Progenitor cell of endocrine pancreas (in vitro differentiated cells): ENCODE measurements at places on chromosomes 6 and 20. TPM values are rescaled to one million over a fixed set of nuclear protein-coding genes. Genes with fewer than 3 reads are reported as not detected.

SIRPG gene
- total RNA-seq = not detected in 2 replicates

- H3K4me1 ChIP-seq = no peaks in the 10 kb centered on the region
- H3K36me3 ChIP-seq = no peaks in the 10 kb centered on the region
- H3K27me3 ChIP-seq = no peaks in the 10 kb centered on the region
Observed at GRCh38 chr20:5688431-5688972, 61.7 kb upstream of the SHLD1 start.

DNA sequence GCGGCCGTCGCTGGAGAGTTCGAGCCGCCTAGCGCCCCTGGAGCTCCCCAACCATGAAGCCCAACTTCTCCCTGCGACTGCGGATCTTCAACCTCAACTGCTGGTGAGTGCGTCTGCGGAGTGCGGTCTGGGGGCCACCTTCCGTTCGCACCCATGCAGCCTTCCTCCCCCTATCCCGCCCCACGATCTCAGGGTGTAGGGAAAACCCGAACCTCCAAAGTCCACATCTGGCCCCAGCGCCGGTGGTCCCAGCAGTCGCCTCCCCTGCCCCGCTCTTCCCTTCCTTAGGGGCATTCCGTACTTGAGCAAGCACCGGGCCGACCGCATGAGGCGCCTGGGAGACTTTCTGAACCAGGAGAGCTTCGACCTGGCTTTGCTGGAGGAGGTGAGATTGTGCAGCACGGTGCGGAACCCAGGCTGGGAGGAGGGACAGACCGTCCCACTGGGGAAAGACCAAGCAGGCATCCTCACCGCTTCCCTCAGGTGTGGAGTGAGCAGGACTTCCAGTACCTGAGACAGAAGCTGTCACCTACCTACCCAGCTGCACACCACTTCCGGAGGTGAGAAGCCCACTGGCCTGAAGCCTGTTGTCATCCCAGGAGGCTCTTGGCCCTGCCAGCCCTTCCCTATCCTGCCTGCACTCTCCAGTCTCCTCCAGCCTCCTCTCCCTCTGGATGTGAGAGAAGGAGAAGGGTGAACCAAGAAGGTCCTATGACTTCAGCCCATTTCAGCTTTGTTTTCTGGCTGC, 719 bp downstream of the SMPD2 start:
- H3K27ac ChIP-seq = peak overlapping the region; percentile 97
- peaks cover 14% of the 10 kb centered on the region for H3K4me1 ChIP-seq
- H3K36me3 ChIP-seq = peaks cover 6% of the 10 kb centered on the region

- H3K4me3 ChIP-seq = no peak overlapping the region
- DNase-seq = no peak
- no peak overlapping the region for H3K27ac ChIP-seq
- H3K27me3 ChIP-seq = no peaks in the 10 kb centered on the region
Observed at GRCh38 chr6:158697811-158698210, 48.0 kb downstream of the SYTL3 start.
